NCI-H1930 (cell line): ENCODE measurements at places on chromosomes 3 and 15.
A peak's percentile ranks its signal among the peaks of the same experiment; 100 is the strongest.

GRCh38 chr3:149085828-149086231 is 503 bp downstream of the HLTF start:
- DNase-seq: no peak

- DNase-seq: no peak
These were observed 144.0 kb downstream of the GREM1 start for GRCh38 chr15:32861761-32862160.

- no peak for DNase-seq
These were observed 11.0 kb downstream of the ANKRD63 start for GRCh38 chr15:40271685-40272484.

GRCh38 chr3:143255739-143256138 is 136.2 kb downstream of the CHST2 start:
- DNase-seq: no peak

GRCh38 chr3:189363590-189364255 is 192.0 kb downstream of the TPRG1 start:
- no peak for DNase-seq

GRCh38 chr3:108133048-108133369 is 42.2 kb upstream of the CD47 start:
- no peak for DNase-seq

DNA sequence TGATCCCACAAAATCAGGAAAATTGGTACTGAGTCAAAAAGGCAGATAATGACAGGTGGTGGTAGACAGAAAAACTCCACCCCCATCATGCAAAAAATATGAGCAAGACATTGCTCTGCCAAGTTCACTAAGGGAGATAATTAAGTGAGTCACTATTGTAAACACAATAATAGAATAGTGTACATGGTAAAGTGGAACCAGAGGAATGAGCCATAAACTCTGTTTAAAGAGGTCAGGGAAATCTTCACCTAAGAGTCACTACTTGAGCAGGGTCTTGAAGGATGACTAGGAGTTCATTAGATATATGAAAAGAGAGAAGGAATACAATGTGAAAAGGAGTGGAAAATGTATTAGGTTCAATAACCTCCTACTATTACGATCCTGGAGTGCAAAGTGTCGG is 213.4 kb upstream of the PEX5L start:
- DNase-seq: no peak

DNA sequence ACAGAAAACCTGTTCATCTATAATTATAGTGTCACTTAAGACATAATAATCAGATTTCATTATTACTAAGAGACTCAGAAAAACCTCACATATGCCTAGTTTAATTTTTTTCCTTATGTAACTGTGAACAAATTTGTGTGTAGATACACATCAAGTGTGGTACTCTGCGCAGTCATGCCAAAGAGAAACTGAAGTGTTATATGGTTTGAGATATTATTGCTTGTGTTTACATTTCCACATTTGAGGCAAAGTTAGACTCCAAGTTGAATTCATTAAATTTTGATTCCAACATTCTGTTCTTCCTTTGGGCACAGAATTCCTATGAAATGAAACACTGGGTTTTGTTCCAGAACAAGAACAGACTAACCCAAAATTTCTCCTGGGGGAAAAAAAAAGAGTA is 2.2 kb downstream of the MBNL1 start:
- DNase-seq: no peak

DNA sequence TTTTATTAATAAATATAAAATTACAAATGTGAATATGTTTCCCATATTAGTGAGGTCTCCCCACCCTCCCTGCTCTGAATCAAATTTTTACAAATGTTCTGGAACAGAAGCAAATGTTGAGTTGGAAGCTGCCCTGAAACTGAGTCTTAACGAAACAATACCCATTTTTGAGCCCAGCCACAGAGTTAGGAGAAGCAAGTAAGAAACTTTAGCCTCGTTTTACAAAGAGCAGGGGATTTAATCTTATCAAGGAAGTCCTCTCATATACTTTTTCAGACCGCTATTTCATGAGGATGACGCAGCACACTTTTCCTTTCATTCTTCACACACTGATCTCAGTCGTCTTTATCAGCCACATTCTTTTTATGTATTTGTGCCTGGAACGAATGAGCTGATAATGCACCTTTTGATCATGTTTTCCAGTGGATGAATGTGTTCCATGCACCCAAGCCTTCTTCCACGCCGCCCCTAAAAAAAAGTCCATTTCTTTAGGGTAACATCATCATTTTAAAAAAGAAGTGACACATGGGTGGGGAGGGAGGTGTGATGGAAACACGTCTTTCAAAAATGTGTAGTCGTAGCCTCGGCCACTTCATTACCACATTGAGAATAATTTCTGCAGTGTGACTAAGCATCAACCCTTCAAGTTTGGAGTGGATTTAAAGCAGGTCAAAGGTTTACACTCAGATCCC is 48.1 kb downstream of the SETMAR start:
- no peak for DNase-seq

GRCh38 chr3:31980530-31981205 is 394 bp downstream of the OSBPL10 start:
- peak; percentile 66 for DNase-seq

GRCh38 chr3:131285456-131285855 is 96.1 kb upstream of the NUDT16 start:
- DNase-seq: no peak

- DNase-seq: no peak
These were observed 34.8 kb upstream of the EOMES start for GRCh38 chr3:27756877-27757276.

GRCh38 chr3:46979958-46980497 is 562 bp downstream of the NBEAL2 start:
- DNase-seq: no peak

DNA sequence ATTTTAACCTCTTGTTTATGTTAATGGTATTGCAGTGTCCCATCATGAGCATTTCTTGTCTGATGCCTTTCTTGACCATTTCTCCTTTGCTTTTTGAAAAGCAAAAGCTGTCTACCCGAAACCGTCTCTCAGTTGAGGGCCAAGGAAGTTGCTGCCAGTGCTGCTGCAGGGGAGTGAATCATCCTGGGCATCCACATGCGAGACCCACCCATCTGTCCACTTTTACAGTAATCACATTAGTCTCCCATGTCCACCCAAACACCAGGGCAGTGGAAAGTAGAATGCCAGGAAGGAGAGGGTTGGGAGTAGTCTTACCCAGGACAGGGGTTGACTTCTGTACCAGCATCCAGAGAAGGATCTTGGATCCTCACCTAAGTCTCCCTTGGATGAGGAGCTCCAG is 48.6 kb upstream of the TEX264 start:
- no peak for DNase-seq

- no peak for DNase-seq
These were observed 64.8 kb downstream of the RBMS3 start for GRCh38 chr3:29345516-29346300.

GRCh38 chr3:43128464-43128863 is 22.6 kb upstream of the POMGNT2 start:
- no peak for DNase-seq

DNA sequence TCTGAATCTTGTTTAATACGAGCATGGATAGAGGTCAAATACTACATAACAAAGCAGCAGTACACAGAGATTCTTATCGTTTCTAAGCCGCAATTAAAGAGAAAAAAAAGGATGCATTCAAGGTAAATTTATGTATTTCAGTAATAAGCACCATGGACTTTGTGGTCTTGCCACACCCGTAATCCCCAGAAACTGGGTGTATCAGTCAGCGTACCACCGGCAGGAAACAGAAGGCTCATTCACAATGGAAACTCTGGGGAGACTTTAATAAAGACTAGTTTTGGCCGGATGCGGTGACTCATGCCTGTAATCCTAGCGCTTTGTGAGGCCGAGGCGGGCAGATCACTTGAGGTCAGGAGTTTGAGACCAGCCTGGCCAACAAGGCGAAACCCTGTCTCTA is 81.9 kb upstream of the ZNF280D start:
- DNase-seq: no peak

DNA sequence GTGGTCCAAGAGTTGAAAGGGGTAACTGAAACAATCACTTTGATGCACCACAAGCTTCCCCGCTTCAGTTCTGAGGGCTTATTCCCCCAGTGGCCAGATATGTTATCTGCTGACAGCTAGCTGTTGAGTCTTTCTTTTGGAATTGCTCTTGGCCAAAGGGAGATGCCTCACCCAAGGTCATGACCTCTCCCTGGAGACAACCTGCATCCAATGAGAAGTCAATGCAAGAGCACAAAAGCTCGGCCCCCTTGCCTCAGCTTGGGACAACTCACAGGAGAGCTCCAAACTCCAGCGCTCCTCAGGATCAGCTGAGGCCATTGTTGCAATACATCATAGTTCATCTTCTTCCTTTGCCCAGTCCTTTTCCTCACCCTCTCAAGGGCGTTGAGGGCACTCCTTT is 31.0 kb upstream of the THBS1 start:
- no peak for DNase-seq

DNA sequence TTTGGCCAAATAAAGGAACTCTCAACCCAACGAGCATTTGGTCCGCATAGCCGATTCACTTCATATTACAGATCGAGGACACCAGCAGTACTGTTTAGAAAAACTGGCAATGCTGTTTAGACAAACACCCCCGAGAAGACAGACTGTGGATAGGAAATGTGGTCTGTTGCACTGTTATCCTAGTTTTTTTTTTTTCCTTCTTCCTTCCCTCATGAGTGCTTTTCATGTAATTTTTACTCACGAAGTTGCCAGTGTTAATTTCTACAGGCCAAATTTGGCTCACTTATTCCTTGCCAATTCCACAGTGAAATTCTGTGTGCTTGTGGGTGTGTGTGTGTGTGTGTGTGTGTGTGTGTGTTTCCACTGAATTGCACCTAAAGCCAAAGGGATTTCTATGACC is 165.7 kb downstream of the FOXP1 start:
- DNase-seq: no peak

DNA sequence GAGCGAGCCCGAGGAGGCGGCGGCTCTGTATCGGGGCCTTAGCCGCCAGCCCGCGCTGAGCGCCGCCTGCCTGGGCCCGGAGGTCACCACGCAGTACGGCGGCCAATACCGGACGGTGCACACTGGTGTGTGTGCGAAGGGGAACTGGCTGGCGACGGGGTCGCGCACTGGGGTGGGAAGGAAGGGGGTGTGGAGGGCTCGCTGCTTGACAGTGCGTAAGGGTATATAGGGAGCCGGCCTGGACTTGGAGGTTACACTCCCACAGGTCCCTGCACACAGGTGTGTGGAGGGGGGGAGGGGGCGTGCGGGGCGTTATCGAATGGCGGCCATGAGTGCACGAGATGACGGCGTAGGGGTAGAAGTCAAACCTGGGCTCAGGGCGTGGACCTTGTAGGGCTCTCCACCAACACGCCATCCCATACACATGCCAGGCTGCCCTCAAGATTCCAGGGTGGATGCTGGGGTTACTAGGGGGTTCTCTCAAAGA is 389 bp downstream of the APEH start:
- DNase-seq: no peak

DNA sequence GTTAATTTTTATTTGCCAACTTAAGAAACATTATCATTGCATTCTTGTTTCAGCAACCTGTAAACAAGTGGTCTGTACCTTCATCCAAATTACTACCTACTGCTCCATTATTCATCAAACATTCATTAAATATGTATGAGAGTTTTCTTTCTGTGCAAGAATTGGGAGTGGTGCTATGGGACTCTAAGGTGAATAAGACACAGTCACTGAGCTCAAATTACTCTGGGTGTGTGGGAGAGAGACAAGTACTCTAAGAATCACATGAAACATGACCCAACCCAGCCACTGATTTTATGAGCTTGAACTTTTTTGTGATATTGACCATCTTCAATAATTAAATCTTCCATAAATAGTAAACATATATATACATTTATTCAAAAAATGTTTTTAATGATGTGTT is 227.2 kb upstream of the TP63 start:
- no peak for DNase-seq

DNA sequence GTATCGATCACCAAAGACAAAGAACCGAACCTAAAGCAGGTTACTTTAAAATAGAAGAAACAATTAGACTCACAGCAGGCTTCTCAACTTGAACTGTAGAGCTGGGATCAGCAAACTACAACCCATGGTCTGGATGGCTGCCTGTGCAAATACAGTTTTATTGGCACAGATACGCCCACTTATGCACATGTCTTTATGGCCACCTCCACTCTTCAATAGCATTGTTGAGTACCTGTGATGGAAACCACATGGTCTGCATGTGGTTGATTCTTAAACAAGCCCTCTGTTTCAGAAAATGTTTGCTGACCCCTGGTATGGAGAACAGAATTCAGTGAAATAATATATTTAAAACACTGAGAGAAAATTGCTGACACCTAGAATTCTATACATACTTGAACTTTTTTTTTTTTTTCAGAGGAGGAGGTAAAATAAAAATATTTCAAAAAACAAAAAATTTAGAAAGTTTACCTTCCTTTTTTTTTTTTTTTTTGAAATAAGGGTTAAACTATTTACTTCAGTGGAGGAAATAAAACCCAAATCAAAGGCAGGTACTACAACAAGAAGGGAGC is 263.8 kb upstream of the ATP10A start:
- no peak for DNase-seq

DNA sequence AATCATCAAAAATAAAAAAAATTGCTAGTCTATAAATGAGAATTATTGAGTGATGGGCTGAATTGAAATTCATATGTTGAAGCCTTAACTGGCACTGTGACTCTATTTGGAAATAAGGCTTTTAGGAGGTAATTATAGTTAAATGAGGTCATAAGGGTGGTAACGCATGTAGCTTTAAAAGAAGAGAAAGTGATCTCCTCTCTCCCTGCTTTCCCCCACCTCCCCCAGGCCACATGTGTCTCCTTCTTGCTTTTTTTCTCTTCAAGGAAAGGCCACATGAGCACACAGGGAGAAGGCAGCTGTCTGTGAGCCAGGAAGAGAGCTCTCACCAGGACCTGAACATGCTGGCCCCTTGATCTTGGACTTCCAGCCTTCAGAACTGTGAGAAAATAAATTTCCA is 48.2 kb upstream of the ARPP19 start:
- no peak for DNase-seq

GRCh38 chr15:100109486-100110035 is 232.2 kb downstream of the ADAMTS17 start:
- no peak for DNase-seq

- DNase-seq: no peak
These were observed 406.0 kb downstream of the GAP43 start for GRCh38 chr3:116029266-116029665.

DNA sequence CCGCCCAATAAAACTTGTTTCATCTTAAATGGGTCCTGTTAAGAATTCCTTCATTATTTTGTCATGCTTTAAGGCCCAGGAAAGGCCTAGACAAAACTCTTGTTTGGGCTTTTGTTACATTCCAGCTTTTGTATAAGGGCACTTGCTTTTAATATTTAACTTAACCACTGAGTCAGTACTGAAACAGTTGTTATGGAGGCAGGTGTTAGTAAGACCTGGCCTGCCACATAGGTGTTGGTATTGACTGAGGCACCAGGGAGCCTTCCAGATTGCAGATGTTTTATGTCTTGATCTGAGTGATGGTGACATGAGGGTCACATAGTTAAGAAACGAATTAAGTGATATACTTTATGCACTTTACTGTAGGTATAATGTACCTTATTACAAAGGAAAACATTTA is 274.9 kb upstream of the TGFBR2 start:
- DNase-seq: no peak

DNA sequence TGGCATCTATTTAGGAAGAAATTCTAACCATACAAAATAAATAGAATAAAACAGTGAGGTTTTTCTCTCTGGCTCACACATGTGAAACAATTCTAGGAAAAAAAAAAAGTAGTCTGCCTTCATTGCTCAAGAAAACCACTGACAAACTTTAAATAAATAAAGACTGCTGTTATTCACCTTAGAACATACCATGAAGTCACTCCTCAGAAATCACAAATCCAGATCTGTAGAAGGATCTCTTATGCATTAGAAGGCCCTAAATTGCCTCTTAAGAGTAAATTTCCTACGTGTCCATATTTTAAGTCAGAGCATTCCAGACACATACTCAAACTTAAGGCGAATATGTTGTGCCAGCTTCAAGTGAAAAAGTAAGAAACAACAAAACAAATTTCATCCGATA is 217.3 kb downstream of the ZIC4 start:
- DNase-seq: no peak
